ENCODE measurements at places on chromosomes 12 and 14. TPM values are rescaled to one million over a fixed set of nuclear protein-coding genes. Genes with fewer than 3 reads are reported as not detected.

Gene CCDC38
- total RNA-seq, result not detected

DNA sequence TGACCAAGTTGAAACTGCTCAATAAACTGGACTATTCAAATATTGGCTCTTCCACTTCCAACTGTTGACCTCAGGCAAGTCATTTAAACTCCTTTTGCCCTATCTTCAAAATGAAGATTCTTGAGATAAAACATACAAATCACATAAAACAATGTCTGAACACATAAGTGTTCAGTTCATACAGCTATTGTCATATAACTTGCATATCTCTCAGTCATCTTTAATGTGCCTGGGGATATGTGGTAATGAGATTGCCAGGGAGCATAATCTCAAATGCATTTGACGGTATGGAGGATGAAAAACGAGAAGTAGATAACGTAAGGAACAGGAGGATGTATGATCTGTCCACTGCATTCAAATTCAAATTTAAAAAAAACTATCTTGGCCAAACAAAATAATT is 237.0 kb upstream of the DIO2 start:
- no peak for DNase-seq

DNA sequence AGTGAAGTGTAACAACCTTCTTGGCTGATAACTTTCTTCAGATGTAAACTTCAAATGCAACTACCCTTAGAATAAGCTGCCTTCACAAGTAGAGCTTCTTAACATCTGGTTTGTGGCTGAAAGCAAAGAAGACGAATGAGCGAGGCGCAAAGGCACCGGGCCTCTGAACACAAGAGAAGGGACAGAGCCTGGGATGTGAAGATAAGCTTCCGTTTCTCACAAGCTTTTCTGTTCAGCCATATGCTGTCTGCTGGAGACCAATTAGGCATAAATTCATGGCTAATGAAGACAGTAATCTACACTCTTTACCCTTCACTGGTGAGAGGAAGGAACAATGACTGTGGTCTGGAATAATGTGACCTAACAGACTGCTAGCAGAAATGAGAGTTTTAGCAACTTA is 195.2 kb downstream of the ATXN7L3B start:
- no peak for DNase-seq

DNA sequence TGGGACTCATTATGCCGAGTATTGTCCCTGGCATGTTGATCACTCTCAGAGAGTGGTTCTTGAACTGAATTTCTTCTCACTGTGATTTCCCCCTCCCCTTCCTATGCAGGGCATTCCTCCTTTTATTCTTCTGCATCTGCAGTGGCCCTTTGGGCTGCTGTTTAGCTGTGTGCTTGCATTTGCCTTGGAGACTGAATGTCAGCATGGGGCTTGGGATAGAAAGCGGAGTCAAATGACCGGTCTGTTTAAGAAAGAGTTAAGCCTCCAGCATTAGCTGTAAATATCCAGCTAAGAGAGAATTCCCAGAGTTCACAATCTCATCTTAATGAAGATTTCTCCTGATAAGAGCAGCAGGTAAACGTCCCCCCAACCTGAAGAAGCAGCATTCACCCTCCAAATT is 65.6 kb upstream of the RMST start:
- DNase-seq, result no peak

- DNase-seq, result no peak
These were observed 80.8 kb upstream of the REP15 start for GRCh38 chr12:27615331-27615891.

DNA sequence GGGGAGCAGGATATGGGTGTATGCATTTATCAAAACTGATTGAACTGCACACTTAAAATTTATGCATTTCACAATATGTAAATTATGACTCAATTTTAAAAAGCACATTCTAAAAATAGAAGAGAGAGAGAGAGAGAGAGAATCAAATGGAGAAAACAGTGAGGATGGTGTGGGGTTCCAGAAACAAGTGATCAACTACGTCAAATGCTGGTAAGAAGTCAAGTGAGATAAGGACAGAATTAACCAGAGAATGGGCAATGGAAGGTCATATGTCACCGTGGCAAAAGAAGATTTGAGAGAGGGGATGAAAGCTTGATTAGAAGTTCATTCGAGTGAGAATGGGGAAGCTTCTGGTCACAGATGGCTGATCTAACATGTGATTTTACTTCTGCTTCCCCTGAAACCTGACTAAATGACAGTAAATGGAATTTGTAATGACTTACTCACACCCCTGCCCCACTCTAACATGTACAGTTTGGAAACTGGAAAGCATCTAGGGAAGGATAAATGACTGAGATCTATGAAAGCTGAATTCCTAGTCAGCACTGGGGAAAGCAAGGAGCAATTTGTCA is 276.5 kb upstream of the AMIGO2 start:
- peak; percentile 10 for DNase-seq

GRCh38 chr12:817941-818600 is 65.7 kb downstream of the WNK1 start:
- DNase-seq, result no peak

Gene KRT3
- not detected for total RNA-seq

GRCh38 chr14:21102521-21103410 is 1.9 kb downstream of the TMEM253 start:
- DNase-seq, result no peak

Gene SLC6A13
- total RNA-seq, result not detected

- DNase-seq, result no peak
These were observed 54.9 kb upstream of the NCOR2 start for GRCh38 chr12:124622331-124622730.

GRCh38 chr14:98982986-98983385 is 289.0 kb downstream of the BCL11B start:
- DNase-seq, result no peak

Gene PABPN1
- total RNA-seq, result 70.7 TPM

DNA sequence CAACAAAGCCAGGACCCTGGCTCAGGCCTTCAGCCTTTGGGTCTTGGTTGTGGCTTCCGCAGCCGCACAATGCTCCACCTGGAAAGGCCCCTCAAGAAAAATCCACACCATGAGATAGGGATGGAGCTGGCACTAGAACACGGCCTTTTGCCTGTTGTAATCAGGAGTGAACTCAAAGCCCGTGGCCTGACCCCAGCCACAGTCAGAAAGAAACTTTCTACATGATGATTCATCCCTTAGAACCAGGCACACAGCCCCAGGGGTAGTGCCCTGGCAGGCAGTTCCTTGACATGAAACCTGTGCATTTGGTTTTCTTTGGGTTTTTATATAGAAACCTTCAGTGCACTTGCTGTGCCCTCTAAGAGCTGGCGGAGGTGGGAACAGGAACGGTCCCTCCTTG is 5.1 kb downstream of the CLMN start:
- no peak for DNase-seq

DNA sequence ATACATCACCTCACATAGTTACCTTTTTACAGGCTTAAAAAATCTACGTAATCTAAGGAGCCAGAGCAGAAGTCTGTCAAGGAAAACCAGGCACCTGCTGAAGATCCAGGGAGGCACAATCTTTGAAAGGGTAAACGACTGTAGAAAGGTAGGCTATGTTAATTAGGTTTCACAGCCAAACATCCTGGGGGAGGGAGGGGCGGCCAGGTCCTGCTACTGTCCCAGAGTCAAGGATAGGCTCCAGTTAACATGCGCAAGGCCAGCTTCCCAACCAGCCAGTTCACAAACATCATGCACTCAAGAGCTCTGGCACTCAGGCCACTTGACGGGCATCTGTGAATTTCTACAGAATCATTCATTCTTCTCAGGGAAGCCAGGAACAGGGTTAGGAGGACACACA is 22.9 kb downstream of the NIN start:
- DNase-seq, result no peak

Gene RNF212B
- total RNA-seq, result not detected

DNA sequence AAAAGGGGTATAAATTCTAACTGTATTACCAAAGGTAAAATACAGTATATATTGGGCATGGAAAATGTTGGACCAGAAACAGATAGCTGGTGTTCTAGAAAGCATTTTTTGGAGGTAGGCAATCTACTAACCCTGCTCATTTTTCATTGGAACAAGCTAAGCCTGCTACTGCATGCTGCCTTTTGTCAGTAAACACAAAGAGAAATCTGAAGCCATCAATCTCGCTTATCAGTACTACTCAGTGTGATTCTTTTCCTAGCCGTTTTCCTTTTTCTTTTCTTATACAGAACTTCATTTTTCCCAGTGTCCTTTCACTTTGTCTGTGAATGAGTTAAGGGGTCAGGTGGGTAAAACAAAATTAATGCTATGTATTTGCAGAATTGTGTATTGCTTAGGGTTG is 312.3 kb downstream of the NPAS3 start:
- DNase-seq, result no peak
